ENCODE measurements at places on chromosomes 3 and 15. TPM values are rescaled to one million over a fixed set of nuclear protein-coding genes. Genes with fewer than 3 reads are reported as not detected.
A peak's percentile ranks its signal among the peaks of the same experiment; 100 is the strongest.

DNA sequence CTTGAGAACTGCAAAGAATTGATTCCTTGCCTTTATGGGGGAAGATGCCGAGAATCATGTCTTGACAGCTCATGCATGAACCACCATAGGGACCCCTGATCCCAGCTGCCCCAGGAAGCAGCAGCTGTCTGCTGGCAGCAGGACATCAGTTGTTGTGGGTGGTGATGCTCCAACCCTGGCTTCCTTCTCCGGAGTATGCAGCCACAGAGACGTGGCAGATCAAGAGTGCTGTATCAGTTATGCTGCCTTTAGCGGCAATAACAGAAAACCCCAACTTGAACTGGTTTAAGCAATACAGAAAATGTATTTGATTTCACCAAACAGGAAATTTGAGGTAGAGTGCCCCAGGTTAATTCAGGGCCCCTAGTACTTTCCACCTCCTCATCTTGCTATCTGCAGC lies 92.2 kb upstream of the TNFAIP8L3 start:
- DNase-seq, result no peak

DNA sequence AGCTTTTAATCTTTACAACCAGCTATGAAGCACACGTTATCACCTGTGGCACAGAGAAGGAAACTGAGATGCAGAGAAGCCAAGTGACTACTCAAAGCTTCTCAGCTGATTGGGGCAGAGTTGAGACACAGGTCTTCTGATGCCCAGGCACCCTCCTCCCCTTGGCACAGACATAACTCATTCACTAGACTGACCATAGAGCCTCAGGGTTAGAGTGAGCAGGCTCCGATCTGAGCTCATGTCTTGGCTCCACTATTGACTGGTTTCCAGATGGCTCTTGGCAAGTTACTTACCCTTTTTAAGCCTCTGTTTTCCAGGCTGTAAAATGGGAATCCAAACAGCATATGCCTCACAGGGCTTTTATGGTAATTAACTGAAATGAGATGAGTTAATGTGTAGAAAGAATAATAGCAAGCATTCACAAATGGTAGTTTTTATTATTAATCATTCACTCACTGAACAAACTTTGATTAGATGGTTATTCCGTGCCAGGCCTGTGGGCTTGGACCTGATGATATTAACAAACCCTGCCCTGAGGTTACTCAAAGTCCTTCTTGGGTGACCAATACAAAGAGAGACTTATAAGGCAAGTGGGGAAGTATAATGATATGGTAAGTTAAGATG lies 184.3 kb downstream of the ANXA2 start:
- DNase-seq, result no peak

GRCh38 chr3:8482960-8483665 lies 18.5 kb upstream of the LMCD1 start:
- DNase-seq, result peak; percentile 88

GRCh38 chr3:183653209-183654064 lies 18.0 kb downstream of the KLHL24 start:
- no peak for DNase-seq

DNA sequence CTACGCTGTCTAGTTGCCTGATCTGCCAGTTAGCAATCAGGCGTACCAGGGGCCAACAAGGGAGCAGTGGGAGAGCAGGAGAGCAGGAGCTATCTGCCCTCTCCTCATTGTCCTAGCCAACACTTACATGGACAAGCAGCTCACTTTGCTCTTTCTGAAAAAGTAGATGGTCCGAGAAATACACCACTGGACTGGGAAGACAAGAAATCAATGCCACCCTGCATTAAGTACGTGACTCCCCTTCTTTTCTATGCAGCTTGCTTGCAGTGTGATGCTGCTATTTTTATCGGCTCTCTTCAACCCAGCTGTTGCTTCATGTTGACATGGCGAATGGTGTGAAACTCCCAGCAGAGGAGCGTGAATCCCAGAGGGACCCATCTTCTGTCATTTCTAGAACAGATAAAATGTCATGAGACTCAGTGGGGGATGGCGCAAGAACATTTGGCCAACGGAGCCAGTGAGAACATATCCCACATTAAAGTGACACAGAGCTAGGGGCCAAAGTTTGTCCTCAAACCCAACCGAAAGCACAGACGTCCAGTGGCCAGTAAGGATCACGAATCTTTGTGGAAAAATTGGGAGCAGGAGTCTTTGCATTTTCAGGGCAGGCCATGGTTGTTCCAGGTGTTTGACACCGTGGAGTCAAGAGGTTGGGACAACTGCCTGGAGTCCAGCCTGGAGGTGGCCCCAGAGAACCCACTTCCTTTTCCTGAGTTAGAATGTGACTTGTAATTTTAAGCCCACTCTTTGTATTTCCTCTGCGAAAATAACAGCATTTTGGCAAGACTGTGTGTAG lies 53.7 kb upstream of the MEF2A start:
- DNase-seq, result no peak

DNA sequence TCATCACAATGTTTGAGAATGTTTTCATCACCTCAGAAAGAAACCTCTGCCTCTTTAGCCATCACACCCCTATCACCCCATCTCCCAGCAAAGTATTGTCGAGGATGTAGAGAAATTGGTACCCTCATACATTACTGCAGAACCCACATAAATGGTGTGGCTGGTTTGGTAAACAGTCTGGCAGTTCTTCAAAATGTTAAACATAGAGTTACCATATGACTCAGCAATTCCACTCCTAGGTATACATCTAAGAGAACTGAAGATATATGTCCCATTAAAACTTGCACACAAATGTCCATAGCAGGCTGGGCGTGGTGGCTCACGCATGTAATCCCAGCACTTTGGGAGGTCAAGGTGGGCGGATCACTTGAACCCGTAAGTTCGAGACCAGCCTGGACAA lies 8.7 kb upstream of the ETFA start:
- DNase-seq, result no peak

DNA sequence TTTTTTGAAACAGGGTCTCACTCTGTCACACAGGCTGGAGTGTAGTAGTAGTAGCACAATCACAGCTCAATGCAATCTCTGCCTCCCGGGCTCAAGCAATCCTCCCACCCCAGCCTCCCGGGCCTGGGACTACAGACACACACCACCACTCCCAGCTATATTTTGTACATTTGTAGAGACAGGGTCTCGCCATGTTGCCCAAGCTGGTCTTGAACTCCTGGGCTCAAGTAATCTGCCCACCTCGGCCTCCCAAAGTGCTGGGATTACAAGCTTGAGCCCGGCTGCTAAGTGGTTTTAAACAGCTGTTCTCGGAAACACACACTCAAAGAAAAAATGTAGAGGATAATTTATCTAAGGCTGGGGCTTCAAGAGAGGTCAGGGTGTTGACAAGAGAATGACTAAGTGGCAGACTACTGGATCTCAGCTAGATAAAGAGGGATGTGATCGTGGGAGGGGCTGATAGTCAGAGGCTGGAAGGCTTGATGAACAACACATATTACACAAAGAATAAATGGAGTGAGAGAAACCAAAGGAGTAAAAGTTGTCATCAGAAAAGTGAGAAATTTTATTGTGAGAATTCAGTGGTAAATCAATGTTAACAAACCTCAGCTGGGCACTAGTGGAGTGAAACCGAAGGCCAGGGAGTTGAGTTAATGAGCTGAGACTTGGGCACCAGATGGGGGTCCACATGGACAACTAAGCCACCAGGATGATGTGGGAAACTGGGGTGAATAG lies 6.7 kb downstream of the CCR5AS start:
- no peak for DNase-seq

- DNase-seq, result no peak
Measured at GRCh38 chr3:159667261-159667660, 321.4 kb upstream of the IL12A start.

DNA sequence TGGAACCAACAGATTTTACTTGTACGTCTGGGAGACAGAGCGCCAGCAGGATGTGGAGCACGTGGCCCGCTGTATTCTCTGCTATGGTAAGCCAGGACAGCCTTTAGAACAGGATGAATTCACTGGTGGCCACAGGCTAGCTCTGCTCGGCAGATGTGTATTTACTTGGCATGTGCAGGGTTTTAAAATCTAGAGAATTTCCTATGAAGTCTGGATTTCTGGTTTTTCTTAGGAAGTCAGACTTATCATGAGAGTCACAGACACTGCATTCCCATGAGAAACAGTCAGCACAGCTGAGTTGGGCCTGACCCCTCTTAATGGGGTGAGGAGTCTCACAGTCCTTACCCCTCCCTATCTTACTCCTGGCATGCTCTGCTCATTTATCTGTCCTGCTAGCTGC lies 84.6 kb upstream of the COL6A5 start:
- DNase-seq, result no peak

DNA sequence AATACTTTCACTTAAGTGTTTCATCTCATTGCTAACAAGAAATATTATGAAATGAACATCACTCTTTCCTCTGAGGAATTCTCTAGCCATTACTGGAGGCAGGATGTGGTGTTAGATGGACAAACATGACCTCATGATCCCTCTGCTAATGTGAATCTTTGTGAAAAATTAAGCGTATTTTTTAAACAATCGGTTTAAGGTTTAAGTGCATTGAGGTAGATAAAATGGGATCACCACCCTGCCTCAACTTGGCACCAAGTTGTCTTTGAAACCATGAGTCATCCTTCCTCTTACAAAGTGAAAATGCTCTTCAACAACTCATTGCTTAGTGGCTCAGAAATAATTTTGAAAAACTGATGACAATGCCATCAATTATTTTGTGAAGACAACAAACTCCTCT lies 76.0 kb upstream of the DCBLD2 start:
- no peak for DNase-seq

- DNase-seq, result no peak
Measured at GRCh38 chr15:68733666-68734065, 87.0 kb downstream of the ANP32A start.

DNA sequence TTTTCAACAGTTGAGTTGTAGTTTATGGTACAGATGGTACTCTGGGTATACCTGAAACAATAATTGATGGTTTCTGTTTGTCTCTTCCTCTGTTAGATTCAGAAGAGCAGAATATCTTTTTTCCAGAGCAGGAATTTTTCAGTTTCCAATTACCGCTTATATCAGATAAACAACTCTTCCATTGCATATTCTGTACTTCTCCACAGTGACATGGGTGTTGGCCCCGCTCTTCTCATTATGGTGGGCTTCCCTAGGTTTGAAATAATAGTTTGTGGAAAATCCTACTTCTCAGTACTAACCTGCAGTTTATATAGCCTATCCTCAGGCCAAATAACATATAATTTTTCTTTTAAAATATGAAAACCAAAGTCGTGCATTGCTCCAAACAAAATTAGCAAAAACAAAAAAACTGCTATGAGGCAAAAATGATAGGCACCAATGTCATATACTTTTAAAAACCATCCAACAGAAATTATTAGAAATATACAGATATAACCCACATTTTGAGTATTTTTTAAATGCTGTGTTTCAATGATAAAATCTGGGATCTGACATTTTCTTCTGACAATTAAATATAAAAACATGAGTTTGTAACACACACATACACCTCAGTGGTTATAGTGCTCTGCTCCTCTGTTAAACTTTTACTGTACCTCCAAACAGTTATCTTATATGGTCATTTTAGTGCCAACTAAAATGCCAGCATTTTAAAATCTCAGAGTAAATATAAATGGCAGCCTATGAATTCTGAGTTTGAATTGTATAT lies 56.8 kb downstream of the CMSS1 start:
- DNase-seq, result no peak

DNA sequence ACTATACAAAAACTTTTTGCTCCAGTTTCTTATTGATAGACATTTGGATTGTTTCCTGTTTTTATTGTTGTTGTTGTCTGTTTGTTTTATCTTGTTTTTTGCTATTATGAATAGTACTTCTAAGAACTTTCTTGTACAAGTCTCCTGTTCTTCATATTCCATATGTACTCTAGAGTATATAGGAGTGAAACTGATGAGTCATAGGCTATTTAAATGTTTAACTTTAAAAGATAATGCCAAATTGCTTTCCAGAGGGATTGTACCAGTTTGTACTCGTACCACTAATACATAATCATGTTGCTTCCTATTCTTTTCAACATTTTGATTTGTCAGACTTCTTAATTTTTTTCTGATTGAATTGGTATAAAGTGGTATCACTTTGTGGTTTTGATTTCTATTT lies 19.6 kb downstream of the LRRC49 start:
- DNase-seq, result no peak

DNA sequence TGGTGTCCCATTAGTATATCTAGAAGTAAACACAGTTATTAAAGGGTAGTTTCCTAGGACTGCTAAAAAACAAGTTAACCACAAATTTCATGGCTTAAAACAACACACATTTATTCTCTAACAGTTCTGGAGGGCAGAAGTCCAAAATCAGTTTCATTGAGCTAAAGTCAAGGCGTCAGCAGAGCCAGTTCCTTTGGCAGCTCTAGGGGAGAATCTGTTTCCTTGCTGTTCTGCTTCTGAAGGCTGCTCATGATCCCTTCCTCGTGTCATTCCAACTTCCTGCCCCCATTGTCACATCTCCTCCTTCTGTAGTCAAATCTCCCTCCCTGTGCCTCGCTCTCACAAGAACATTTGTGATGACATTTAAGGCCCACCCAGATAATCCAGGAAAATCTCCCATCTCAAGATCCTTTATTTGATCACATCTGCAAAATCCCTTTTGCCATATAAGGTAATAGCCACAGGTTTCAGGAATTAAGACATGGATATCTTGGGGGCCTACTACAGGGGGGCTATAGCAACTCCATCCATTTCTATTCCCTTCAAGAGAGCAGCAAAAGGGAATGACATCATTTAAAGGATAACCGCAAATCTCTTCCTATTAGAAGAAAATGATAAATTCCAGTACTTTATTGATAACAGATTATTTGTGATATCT lies 50.1 kb downstream of the GPR176 start:
- DNase-seq, result no peak

GRCh38 chr3:70992562-70993204 lies 590.8 kb downstream of the FOXP1 start:
- DNase-seq, result no peak

- DNase-seq, result no peak
Measured at GRCh38 chr3:126285369-126285768, 71.8 kb downstream of the KLF15 start.

SAMMSON gene
- total RNA-seq, result 2.6 TPM

LRRC31 gene
- 1.8 TPM for total RNA-seq

SNTN gene
- total RNA-seq, result not detected

PPP1R14D gene
- total RNA-seq, result not detected

TNNC1 gene
- total RNA-seq, result not detected

SLC12A1 gene
- total RNA-seq, result not detected

PLEKHO2 gene
- 12.6 TPM for total RNA-seq

CAPN3 gene
- total RNA-seq, result 0.29 TPM

PBRM1 gene
- total RNA-seq, result 105 TPM

LSG1 gene
- 18.7 TPM for total RNA-seq

C3orf49 gene
- not detected for total RNA-seq

PLIN1 gene
- total RNA-seq, result 2.2 TPM
